ENCODE measurements at places on chromosomes 1 and 21.

DNA sequence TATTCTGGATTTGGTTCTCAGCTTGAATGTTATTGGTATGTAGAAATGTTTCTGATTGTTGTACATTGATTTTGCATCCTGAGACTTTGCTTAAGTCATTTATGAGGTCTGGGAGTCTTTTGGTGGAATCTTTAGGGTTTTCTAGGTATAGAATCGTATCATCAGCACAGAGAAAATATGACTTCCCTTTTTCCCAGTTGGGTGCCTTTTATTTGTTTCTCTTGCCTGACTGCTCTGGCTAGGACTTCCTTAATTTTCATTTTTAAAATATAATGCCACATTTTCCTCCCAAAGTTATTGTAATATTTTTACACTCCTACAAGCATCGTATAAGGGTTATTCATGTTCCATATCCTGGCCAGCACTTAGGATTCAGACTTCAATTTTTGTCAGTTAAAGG lies 111.1 kb downstream of the FNBP1L start:
- DNase-seq: no peak

DNA sequence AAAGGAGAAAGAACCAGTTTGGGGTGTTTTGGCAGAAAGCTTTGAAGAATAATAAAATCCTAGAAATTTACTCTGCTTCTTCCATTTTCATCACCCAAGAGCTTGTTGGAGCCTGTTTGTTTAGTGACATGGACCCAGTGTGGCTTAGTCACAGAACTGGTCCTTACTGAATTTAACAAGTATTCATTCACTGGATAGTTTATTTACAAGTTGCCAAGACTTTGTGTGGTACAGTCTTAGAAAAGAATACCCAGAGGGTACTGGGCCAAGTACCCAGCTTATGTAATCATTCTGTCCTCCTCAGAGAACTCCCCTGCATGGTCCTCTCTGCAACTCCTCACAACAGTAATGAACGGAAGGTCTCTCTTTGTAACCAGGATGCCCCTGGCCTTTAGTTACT lies 16.4 kb downstream of the RAB4A start:
- no peak for DNase-seq

- DNase-seq: no peak
Observed at GRCh38 chr1:102852613-102853012, 255.7 kb downstream of the COL11A1 start.

GRCh38 chr1:35691080-35691479 lies 27.6 kb downstream of the C1orf216 start:
- no peak for DNase-seq

- DNase-seq: no peak
Observed at GRCh38 chr1:56315293-56315942, 263.9 kb downstream of the PLPP3 start.

- DNase-seq: no peak
Observed at GRCh38 chr1:231340328-231341013, 2.4 kb downstream of the SPRTN start.

GRCh38 chr1:84781946-84782771 lies 91.9 kb upstream of the SSX2IP start:
- DNase-seq: peak; percentile 36

DNA sequence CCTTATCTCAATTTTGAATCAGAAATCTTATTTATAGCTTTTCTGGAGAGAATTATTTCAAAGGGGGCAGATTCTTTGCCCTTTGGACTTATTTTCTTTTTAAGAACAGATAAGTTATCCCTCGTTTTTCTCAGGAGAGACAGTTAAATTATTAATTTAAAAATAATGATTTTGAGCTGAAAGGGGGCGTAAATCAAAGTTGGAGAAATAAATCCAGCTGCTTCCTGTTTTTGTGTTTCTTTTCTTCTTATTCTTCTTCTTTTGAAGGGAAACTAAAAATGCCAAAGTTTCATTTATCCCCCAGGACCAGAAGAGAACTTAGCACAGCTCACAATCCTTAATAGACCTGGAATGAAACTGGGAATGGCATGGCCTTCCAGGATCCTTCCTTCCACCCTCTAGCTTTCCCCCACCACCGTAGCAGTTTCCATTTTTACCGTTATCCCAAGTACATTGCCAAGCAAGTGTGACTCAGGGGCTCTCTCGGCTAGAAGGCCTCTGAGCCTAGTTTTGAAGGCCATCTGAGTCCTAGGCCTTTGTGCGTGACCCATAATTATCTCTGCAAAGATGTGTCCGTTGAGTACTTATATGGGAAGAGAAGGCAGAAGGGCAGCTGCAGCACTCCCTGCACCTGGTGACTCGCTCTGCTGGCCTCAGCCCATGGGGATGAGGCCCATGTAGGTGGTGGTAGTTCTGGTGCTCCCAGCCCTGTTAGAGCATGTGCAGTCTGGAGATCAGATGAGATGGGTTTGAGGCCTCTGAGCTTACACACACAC lies 181.7 kb downstream of the ROR1 start:
- no peak for DNase-seq

DNA sequence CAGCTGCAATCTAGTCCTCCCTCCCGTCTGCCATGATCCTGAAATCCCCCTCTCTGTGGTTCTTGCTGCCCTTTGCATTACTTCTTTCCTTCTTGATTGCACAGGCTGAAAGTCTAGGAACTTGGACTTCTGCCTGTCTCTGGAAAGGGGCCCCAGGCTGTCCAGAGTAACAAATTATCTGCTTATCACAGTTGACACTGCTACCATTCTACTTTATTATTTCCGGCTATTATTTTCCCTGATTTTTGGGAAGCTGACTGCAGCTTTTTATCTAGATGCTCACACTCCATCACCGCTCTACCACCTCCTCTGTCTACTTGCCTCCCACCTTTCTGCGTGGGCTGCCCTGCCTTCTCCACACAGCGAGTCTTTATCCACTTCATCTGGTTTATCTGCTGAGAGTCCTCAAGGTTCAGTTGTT lies 202.1 kb upstream of the PLXNA2 start:
- DNase-seq: no peak

GRCh38 chr1:160577671-160578070 lies 1.6 kb downstream of the CD84 start:
- DNase-seq: no peak

DNA sequence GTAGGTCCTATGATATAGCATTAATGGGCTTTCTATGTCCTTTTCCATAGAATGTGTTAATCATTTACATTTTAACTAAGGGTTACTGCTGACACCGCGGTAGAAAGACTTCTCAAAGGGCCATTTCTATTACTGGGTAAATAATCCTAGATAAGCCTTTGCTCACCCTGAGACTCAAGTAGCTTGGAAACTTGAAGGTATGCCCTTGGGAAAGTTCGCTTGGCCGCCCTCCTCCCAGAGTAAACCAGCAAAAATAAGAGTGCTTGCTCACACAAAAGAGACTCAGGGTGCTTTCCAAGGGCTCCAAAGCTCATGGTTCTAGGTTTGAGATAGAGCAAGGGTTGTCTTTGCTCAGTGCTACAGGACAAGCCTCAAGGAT lies 85.8 kb upstream of the TMPRSS2 start:
- no peak for DNase-seq

GRCh38 chr1:100622037-100622436 lies 84.1 kb downstream of the GPR88 start:
- DNase-seq: no peak

DNA sequence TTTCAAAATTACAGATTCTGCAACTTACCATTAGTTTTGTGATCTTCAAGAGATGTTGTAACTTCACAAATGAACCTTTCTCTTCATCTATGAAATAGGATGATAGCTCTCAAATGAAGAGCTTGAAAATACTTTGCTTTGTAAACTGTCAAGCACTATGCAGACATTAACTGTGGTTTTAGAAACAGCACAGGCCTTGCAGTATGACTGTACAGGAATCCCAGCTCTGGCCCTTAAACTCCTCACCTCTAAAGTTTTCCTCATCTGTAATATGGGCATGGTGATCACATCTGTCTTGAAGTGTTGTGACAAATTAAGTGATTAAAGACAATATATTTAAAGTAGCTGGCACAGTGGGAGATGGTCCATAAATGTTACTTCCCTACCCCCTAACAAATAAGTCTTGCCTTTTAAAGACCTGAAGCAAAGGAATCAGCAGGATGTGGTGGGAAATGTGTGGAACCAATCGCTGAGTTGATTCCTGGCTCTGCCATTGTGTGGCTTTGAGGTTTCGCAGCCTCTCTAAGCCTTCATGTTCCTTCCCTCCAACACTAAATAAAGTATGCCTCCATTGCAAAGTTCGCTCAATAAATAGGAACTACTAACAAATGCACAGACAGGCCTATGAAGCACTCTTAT lies 5.5 kb upstream of the PTP4A2 start:
- no peak for DNase-seq

DNA sequence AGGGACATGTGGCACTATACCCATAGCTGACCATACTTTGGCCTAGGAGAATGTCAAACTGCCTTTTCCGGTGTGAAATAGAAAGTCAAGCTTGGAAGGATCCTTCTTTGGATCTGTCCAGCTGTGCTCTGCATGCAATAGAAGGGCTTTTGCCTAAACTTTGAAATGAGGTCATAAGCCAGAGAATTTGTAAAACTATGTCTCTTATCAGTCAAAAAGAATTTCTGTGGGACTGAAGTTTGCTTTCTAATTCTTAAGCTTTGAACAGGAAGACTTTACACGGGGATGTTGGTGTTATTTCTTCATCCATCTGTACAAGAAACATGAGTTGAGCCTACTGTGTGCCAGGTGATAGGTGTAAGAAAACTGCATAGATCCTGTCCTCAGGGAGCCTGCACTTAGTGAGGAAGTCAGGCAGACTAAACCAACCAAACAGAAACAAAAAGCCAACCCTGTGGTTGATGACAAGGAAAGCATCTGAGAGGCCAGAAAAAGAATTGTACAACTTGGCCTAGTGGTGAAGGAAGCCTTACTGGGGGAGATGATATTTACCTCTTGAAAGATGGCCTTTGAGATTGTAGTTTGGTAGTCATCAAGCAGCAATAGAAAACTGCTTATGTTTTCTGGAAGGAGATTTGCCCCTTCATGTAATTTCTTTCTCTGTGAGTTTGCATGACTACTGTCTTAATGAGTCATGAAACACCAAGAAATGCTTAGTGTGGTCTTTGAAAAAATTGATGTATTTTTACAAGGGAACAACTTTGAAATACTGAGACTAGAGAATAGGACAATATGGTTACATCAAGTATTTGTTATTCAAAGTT lies 24.8 kb downstream of the TGFB2 start:
- no peak for DNase-seq

- no peak for DNase-seq
Observed at GRCh38 chr1:159835862-159836525, 9.3 kb downstream of the SLAMF8 start.

- no peak for DNase-seq
Observed at GRCh38 chr1:18803851-18804250, 55.6 kb downstream of the TAS1R2 start.

DNA sequence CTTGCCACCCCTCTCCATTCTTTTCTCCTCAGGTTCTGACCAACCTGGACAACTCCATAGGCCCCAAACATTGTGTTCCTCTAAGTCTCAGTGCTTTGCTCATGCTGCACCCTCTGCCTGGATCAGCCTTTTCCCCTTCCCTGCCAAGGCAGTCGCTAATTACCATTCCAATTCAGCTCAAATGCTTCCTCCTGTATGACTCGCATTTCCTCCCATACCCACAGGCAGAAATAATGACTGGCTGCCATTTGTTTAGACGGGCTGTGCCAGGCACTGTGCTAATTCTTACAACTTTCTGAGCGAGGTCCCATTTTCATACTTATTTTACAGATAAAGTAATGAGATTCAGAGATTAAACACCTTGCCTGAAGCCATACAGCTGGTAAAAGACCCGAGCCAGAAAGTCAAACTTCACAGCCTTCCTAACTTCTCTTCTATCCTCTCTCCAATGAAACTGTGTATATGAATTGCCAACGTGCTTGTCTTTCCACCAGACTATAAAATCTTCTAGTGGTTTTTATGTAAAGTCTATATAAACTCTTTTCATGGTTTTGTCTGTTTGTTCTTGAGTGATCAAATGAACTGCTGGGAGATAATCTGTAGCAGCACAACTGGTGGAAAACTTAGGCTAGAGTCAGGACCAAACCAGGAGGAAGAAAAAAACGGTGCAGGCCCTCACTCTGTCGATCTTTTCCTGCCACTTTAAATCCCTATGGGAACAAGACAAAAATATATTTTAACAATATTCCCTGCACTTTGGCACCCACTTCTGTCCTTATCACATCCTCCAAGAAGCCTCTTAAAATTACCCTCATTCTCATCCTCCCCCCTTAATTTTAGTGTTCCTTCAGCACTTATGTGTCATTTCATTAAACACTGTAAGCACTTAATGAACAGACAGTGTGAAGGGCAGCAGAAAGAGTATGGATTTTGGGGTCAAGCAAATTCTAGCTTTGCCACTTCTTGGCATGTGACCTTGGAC lies 33.7 kb downstream of the RAB3B start:
- DNase-seq: no peak

DNA sequence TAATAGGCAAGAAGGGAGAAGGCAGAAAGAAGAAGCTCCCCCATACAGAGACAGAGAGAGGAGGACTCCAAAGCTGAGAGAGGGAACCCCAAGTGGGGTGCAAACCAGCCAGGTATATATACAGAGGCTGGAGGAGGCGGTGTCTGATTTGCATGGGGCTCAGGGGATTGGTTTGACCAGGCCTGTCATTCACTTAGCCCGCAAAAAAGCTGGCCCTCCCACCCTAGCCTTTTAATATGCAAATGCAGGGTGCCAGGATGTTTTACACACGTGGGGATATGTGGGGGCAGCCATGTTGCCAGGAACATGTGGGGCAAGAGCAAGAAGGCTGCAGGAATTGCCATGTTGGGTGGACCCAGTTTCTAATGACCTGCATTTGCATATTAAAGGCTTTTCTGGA lies 37.0 kb upstream of the TENT5B start:
- no peak for DNase-seq

- DNase-seq: no peak
Observed at GRCh38 chr21:35764586-35764985, 295.7 kb downstream of the SETD4 start.

- no peak for DNase-seq
Observed at GRCh38 chr21:32004291-32004690, 131.5 kb downstream of the HUNK start.

DNA sequence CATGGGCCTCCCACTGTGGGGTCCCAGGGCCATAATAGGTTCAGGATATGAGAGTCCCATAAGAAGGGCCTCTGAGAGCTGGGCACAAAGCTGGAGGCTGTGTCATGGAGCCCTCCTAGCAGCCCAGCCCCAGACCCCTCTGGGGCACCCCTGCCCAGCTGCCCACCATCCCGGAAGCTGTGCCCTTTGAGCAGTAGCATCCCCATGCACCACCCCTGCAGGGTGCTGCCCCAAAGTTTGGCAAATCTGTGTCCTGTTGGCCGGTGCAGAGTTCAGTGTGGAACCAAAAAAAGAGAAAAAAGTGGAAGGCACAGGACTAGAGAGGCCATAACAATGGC lies 17.6 kb downstream of the TNNT2 start:
- DNase-seq: no peak

- DNase-seq: no peak
Observed at GRCh38 chr1:18927654-18928272, 25.4 kb upstream of the ALDH4A1 start.

GRCh38 chr1:30807318-30808066 lies 49.9 kb upstream of the LAPTM5 start:
- DNase-seq: no peak

All from omental fat pad (tissue), 4 donors.